ENCODE measurements at places on chromosomes 13 and 19.

GRCh38 chr13:36214163-36214921 is at the start of gene SOHLH2:
Gene SOHLH2, minus strand, starts transcription at chr13:36214556. Its CDS starts 30 bp downstream, at chr13:36214526.
- no peak for DNase-seq

GRCh38 chr19:3987619-3988371 is 2.5 kb upstream of the EEF2 start:
- DNase-seq, result peak; percentile 86

GRCh38 chr13:113506025-113506685 is 15.6 kb upstream of the DCUN1D2 start:
- DNase-seq, result no peak

- DNase-seq, result peak; percentile 67
These were observed 2.4 kb upstream of the NTN5 start for GRCh38 chr19:48674921-48675824.

DNA sequence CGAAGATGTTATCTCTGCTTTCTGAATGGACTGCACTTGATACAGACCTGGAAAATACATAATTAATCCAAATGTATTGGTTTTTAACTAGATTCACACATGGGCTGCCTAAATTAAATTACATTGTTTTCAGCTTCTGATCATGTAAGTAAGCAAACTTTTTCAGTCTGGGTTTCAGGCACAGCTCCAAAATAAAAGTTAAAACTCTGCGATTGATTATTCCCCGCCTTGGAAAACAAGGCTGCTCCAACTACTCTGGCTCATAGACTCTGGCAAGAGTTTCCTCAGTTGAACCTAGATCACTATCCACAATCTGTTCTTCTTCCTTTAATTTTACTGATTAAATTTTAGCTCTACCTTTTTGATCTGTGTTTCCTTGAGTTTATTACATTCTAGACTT is 526.0 kb upstream of the SPRY2 start:
- no peak for DNase-seq

DNA sequence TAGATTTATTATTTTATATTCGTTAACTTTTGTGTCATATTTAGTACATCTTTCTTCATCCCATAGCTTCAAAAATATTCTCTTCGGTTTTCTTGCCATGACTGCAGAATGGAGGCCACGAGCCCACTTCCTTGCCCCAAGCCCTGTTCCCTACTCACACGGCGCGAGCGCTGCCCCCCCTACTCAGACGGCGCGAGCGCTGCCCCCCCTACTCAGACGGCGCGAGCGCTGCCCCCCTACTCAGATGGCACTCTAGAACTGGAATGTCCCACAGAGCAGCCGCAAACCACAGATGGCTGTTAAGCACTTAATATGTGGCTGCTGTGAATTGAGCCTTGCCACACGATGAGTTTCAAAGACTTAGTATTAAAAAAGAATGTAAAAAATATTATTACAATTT is 102.2 kb upstream of the PEG3 start:
- no peak for DNase-seq

DNA sequence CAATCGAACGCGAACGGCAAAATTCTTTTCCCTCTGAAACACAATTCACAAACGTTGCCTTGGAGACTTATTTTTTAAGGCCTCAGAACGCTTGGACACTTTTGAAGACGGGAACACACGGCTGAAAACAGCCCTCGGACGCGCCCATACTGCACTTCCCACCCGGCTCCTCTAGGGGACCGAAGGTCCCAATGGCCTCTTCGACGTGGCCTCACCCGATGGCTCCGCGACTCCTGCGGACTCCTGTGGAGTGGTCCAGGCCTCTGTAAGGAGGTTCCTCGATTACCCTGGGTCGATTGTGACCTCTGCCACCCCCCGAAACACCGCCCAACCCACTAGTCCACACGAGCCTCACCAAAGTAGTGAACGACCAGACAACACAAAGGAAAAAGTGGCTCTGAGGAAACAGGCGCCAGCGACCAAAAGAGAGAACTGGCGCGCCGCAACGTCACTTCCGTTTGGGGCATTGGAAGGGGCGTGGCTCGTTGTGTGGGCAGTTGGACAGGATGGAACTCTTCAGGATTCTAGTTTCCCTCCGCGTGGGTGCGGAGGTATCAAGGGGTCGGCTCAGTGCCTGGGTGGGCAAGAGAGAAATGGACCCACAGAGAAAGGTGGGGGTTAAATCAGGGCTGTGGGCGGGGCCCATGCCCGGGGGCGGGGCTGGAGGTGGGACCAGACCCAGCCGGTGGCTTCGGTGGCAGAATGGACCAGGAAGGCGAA is at the start of gene ZNF560:
Gene ZNF560, minus strand, starts transcription at position 434 of the 720 bp plus-strand sequence. CDS start 23,303 bp downstream, outside the sequence.
- no peak for DNase-seq

DNA sequence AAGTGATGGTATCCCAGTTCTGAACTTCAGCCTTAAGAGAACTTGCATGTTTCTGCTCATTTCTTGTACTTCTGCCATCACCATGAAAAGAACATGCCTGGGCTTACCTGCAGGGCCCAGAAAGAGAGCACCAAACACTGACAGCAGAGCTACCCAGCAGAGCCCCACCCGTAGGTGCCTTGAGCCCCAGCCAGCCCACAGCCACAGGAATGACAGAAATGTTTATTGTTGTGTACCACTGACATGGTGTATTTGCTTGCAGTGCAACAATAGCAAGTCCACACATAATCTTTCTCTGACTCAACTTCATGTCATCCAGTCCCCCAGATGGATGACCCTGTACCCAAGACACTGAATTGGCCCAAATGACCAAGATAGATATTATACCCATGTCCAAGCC is 195.2 kb downstream of the TSHZ3 start:
- DNase-seq, result no peak

GRCh38 chr13:46961719-46962118 is 64.9 kb upstream of the HTR2A start:
- no peak for DNase-seq

GRCh38 chr13:113661509-113661908 is 3.5 kb upstream of the ATP4B start:
- DNase-seq, result no peak

DNA sequence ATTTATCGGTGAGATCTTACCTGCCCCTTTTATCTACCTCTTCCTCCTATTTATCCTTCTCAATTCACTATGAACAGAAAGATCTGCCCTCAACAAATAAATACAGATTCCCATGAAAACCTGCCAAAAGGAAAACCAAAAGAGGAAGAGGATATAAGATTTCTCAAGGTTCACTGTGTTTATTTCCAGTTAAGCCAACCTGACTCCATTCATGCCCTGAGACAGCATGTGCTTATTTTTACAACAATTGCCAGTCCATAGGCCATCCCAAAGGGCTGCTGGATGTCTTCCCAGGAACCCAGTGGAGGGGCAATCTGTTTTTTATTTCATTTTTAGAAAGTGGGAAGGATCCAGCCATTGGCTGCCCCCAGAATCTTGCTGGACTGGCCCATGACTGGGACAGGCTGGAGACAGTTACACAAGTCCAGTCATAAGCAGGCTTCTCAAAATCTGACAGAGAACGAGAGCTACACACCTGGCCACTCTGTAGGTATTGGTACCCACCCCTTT is 209.1 kb downstream of the IRS2 start:
- DNase-seq, result no peak

GRCh38 chr19:18875726-18876125 is 20.2 kb downstream of the CERS1 start:
- no peak for DNase-seq

DNA sequence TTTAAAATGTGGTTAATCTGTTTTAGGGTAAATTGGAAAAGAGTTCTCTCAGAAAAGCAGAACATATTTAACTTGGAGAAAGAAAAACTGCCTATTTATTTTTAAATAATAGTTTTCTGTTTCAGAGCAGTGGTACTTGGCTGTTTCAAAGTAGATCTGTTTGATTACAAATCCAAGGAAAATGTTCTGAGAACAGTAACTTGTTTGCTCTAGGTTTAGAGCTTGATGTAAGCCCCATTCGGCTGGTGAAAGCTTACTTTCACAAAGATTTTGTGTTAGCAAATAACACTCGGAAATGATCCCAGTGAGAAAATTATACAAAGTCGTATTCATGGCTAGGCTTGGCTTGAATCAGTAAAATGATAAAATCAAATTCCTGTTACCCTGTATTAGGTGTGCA is 395.8 kb upstream of the GPC6 start:
- no peak for DNase-seq

GRCh38 chr19:32652894-32653598 is 21.9 kb downstream of the ANKRD27 start:
- no peak for DNase-seq

GRCh38 chr19:38707512-38708114 is 36.7 kb downstream of the CAPN12 start:
- no peak for DNase-seq

- DNase-seq, result no peak
These were observed 6.2 kb downstream of the TINCR start for GRCh38 chr19:5561559-5561958.

GRCh38 chr13:36907266-36907665 is 12.8 kb downstream of the SMAD9 start:
- DNase-seq, result no peak

- DNase-seq, result no peak
These were observed 196.5 kb downstream of the GPC6 start for GRCh38 chr13:93422980-93423543.

- peak; percentile 22 for DNase-seq
These were observed 962 bp upstream of the IRS2 start for GRCh38 chr13:109787135-109787954.

DNA sequence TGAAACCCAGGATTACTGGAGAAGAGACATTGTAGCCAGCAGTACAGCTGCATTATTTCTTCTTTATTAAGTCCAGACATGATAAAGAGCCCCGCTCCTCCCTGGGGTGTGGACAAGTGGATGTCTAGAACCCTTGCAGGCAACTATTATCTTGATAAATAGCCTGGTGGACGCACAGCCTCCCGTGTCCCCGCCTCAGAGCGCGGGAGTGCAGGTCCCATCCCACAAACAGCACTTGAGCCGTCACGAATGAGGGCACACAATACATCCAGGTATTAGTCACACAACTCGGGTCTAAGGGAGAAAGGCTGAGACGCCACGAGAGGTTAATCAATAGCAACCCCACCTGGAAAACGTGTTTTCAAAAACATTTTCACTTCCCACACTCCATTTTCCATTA is 213.2 kb upstream of the SOX1 start:
- DNase-seq, result no peak

DNA sequence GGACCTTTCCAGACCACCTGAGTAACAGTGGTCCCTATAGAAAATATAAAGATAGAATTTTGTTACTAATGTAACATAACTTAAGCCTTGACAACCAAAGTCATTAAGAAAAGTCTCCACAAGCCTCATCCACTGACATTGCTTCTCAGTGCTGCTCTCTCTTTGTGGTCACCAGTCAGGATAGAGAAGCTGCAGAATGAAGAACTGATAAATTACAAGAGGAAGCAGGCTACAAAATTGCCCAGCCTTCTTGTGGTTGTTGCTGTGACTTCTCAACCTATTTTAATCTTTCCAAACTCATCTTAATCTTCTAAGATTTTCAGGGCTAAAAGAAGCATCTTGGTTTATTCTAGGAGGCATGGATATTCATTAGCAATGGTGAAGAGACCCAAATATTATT is 343.8 kb downstream of the MZT1 start:
- no peak for DNase-seq

DNA sequence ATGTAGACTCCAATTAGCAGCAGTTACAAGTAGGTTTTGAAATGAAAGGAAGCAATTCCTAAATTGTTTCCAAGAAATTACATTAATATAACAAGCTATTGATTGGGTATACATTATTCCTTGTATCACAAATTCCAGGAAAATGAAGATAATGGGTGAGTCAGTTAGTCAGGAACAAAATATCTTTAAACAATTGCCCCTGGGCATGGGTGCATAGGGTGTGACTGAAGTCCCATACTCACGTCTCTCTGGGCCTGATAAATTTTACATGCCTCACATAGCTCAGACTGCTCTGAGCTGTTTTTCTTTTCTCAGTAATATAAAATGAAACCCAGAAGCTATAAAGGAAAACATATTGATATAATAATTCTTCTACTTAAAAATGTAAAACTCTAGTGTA is 87.8 kb downstream of the FNDC3A start:
- DNase-seq, result no peak

GRCh38 chr19:7883796-7884570 is 4.3 kb upstream of the LRRC8E start:
- DNase-seq, result no peak

GRCh38 chr13:34419025-34419424 is 523.0 kb upstream of the NBEA start:
- no peak for DNase-seq

DNA sequence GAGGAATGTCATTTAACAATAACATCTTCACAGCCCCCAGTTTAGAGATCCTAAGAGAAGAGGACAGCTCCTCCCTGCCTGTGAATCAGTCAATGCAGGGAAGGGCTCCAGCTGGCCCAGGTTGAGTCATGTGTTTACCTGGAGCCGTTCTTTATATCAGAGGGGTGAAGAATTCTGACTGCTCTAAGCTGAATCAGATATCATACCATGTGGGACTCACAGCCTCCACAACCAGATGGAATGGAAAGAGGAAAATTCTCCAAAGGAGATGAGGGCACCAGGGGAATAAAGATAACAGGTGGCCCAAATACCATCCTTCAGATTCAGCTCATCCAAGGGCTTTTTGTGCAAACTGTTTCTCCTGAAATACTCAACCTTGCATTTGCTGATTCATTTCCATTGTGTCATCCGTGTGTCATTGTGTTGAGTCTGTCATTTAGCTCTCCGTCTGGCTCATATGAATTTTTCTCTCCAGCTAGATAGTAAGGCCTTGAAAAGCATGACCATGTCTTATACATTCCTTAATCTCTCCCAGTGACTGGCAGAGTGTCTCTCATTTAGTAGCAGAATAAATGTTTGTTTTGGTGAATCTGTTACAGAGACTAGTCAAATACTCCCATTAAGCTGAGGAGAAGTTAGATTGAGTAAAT is 217.9 kb downstream of the RFC3 start:
- no peak for DNase-seq

- no peak for DNase-seq
These were observed 20.6 kb downstream of the MTMR6 start for GRCh38 chr13:25266706-25267105.

DNA sequence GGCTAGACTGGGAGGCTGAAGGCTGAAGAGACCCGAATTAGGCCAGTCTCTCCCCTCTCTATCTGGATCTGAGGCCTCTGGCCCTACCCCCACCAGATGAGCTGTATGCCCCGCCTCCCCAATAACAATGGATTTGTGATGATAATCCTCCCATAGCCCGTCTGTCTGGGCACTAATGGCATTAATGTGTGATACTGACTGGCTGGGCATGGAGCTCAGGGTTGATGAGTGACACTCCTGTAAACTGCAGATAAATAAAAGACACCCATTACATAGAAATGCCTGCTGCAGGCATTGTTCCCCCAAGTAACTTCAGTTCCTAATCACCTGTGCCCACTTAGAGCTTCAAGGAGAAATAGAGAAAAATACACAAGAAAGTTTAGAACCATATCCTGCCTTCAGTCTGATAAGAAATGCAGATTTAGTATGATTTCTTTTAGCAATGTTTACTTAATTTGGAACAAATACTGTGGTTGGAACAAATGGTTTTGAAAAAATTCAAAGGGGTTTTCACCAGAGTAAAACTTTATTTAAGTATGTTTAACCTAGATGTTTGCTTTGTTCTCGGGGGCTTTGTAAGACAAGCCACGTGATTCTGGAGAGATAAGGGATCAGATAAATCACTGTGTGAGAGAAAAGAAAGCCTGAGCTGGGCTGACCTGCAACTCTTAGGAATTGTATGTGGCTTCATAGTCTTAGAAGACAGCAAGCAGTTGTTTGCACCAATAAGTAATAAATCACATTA is 60.3 kb downstream of the TNFRSF19 start:
- no peak for DNase-seq

Measured in stimulated activated naive CD4-positive, alpha-beta T cell treated with Interleukin-2 at 50 U/mL for 16 hours (primary cell).